AG04450 (cell line): ENCODE measurements at places on chromosomes 1 and 21.

DNA sequence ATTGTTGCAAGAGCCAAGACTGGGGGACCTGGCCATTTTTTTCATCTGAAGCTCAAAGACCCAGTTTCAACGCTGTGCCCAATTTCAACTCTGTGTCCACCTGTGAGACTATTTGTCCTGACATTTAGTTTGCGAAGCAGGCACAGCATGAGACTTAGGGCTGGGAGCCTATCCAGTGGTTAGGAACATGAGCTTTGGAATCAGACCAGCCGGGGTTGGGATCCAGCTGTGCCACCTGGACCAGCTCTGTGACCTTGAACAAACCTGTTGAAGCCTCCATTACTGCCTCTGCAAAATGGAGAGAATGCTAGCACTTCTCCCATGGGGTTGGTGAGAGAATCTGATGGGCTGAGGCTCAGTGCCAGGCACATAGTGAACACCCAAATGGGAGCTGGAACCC lies 206.1 kb upstream of the TMEM51 start:
- DNase-seq: no peak

DNA sequence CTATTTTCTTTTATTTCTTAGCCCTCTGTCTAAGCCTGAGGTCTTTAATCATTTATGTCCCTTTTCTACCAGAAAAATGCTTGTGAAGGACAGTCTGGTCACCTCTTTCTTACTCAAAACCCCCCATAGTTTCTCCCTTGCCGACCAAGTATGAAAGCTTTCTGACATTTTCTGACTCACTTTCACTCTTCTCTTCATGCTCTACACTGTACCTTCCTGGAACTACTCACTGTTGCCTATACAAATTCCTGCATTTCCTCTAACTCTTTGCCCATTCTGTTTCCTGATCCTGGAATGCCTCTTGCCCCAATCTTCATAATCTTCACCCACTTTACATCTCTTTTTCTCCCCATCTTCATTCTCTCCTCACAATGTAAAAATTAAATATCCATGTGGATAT lies 380.0 kb downstream of the HHIPL2 start:
- no peak for DNase-seq

- no peak for DNase-seq
These were observed 216.8 kb upstream of the C1orf87 start for GRCh38 chr1:60290393-60290792.

- DNase-seq: no peak
These were observed 48.7 kb downstream of the DMAP1 start for GRCh38 chr1:44261962-44262361.

- DNase-seq: no peak
These were observed at the start of gene LIN28A for GRCh38 chr1:26410706-26411623. Gene LIN28A, plus strand, starts transcription at chr1:26410817. Its CDS starts 75 bp downstream, at chr1:26410892.

DNA sequence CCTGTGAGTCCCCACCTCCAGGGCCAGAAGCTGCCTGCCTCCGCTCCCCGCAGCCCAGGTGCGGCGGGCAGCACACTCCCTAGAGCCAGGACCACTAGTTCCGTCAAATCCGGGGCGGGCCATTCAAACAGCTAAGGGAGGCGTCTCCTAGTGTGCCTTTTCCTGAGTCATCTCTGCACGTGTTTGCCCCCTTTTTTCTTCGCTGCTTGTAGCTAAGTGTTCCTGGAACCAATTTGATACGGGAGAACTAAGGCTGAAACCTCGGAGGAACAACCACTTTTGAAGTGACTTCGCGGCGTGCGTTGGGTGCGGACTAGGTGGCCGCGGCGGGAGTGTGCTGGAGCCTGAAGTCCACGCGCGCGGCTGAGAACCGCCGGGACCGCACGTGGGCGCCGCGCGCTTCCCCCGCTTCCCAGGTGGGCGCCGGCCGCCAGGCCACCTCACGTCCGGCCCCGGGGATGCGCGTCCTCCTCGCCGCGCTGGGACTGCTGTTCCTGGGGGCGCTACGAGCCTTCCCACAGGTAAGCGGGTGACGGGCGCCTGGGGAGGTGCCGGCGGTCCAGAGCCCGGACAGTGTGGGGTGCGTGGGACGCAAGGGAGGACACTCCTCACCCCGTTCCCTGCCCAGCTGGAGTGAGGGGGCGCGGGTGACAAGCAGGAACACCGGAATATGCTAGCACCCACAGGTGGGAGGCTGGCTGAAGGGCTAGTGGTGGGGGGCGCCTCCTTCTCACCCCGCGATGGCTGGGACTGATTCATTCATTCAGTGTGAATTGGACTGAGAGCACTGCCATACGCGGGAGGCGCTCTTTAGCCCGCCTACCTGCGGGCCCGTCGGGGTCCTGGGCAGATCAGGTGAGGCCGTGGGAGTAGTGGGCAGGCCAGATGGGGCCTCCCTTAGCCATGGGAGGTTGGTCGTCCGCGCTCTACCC lies at the start of gene TNFRSF8:
TSS of gene TNFRSF8 (plus strand) at position 163 of the 932 bp plus-strand sequence. CDS start at position 459, 296 bp downstream.
- no peak for DNase-seq
